ENCODE measurements at places on chromosomes 1 and 21. TPM values are rescaled to one million over a fixed set of nuclear protein-coding genes. Genes with fewer than 3 reads are reported as not detected.

Gene GPA33
- 0.64 TPM for polyA plus RNA-seq

Gene WNT9A
- polyA plus RNA-seq: 1.6 TPM

Gene PTPRC
- polyA plus RNA-seq: 4.3 TPM

Gene KLHL17
- 14.3 TPM for polyA plus RNA-seq

Gene RAD54L
- polyA plus RNA-seq: 15.3 TPM

Gene KCNE1
- 1.4 TPM for polyA plus RNA-seq

Gene PAQR6
- 7.1 TPM for polyA plus RNA-seq

Gene KLHDC8A
- polyA plus RNA-seq: 2.1 TPM

Gene GJB4
- 0.46 TPM for polyA plus RNA-seq

Gene EPRS1
- polyA plus RNA-seq: 107 TPM

Gene TDRD10
- polyA plus RNA-seq: 1.00 TPM

Gene URB2
- polyA plus RNA-seq: 8.0 TPM

Gene GNG4
- polyA plus RNA-seq: 3.1 TPM

Gene MPL
- polyA plus RNA-seq: 0.42 TPM

Gene S100A10
- 215 TPM for polyA plus RNA-seq

Gene PALMD
- polyA plus RNA-seq: 2.3 TPM

Gene DNAH14
- 21.5 TPM for polyA plus RNA-seq

Gene CNIH3
- 8.2 TPM for polyA plus RNA-seq

DNA sequence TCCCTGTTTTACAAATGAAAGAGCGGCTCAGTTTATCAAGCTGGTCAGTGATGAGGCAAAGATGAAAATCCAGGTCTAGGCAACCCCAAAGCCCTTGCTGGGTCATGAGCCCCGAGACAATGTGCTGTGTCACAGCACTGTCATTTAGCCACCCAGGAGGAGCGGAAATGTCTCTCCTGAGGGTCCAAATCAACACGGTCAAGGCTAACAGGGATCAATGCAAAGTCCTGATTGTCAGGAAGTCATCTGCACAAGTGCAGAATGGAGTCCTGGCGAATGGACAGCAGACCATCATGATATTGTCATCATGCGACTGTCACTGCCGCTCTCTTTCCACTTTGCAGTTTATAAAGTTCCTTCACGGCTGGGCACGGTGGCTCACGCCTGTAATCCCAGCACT, 30.2 kb downstream of the NCMAP start:
- no peak for DNase-seq

DNA sequence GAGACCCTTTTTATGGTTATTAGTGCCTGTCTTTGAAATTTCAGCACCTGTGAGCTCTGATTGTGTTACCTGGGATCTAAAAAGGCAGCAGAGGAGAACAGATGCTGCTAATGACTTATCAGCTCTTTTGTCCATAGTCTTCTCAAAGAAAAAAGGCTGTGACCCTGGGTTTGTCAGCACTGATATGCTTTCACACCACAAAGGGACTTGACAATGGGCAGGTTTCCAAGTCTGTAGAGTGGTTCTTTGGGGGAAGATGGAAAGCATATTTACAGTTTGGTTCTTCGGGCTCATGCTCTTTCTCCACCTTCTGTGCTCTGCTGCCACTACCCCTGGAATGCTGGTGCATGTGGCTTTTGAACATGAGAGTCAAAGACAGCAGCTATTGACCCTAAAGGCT, 32.0 kb downstream of the DNAJC6 start:
- DNase-seq: no peak

DNA sequence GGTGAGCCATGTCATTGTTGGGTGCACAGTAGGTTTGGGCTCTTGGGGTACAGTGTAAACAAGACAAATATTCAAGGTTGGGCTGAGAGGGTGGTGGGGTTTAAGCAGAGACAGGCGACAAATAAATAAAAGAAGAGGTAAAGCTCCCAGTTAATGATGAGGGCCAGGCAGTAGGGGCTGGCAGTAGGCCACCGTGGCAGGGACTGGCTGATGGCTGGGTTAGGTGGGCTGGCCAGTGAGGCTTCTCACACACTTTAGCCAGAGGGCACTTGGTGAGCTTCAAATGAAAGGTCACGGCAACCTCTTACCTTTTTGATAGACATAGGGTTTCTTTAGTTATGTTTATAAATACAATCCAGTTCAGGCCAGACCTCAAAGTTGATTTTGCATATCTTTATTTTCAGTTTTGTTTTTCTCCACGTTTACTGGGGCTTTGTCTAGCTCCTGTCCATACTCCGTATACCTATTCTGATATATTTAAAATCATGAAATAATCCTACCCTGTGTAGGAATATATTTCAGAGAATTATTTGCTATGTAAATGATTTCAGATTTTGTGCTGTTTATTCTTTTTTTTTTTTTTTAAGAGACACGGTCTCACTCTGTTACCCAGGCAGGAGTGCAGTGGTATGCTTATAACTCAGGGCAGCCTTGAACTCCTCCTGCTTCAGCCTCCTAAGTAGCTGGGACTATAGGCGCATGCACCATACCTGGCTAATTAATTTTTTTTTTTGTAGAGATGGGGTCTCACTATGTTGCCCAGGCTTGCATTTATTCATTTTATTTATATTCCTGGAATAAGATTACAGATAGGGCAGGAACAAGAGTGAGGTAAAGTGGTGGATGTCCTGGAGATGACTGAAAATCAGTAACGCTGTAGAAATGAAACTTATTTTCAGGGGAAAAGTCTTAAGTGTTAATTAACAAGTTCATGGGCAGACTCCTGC, 122.7 kb downstream of the RYR2 start:
- DNase-seq: no peak

DNA sequence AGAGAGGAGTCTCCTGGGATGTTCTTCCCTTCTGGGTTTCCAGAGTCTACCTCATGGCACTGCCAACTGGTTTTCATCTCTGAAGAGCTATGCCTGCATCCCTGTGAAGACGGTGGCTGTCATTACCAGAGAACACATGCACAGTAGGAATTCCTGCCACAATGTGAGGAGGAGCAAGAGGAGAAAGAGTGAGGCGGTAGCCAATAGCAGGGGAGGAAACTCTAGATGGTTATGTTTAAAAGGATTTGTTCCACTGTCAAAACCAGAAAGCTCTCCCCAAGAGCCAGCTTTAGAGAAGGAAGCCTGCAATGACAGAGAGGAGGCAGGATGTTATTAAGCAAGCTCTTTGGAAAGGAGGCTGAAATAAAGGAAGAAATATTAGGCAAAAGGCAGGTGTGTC, 12.3 kb downstream of the LMX1A start:
- DNase-seq: no peak

GRCh38 chr1:166338105-166338504, 171.3 kb upstream of the FAM78B start:
- no peak for DNase-seq

DNA sequence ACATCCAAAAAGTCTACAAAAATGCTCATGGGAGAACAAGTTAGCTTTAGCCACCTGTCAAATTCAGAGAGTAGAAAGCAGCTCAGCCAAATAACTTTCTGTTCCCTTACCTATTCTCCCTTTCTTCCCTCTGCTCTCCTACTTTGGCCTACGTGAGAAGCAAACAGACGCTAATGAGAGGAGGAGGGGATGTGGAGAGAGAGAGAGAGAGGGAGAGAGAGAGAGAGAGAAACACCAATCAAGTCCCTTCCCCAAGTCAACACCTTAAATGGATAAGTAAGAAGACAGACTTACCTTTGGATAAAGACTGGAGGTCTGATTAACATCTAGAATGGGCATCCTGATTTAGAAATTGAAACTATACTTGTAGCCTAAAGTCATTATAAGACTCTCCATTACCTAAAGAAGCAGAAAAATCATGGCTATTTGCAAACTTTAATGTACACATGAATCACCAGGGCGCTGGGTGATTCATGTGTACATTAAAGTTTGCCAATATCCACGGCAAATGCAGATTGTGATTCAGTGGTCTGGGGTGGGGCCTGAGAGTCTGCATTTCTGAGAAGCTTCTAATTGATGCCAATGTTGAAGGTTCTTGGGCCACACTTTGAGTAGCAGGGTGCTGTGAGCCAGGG, 13.1 kb upstream of the DUSP12 start:
- DNase-seq: no peak

- DNase-seq: no peak
These were observed 106.7 kb downstream of the SETD4 start for GRCh38 chr21:35953597-35953996.

- no peak for DNase-seq
These were observed 166.5 kb downstream of the LMO4 start for GRCh38 chr1:87495147-87495546.

DNA sequence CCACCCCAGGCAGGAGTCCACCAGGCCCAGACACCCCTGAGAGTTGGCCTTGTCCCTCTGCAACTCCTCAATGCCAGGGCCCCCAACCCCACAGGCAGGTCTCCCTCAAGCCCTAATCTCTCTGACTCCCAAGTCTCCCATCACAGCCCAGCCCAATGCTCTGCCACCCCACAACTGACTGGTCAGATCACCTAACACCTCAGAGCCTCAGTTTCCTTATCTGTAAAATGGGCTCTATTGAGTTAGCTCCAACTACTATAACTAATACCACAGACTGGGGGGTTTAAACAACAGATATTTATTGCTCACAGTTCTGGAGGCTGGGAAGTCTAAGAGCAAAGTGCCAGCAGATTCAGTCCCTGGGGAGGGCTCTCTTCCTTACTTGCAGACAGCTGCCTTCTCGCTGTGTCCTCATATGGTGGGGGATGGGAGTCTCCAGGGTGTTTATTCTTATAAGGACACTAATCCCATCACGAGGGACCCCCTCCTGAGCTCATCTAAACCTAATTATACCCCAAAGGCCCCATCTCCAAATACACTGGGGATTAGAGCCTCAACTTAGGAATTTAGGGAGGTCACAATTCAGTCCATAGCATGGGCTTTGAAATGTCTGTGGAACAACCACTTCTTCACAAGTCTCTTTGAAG, 34.9 kb upstream of the ZC3H12A start:
- DNase-seq: no peak

DNA sequence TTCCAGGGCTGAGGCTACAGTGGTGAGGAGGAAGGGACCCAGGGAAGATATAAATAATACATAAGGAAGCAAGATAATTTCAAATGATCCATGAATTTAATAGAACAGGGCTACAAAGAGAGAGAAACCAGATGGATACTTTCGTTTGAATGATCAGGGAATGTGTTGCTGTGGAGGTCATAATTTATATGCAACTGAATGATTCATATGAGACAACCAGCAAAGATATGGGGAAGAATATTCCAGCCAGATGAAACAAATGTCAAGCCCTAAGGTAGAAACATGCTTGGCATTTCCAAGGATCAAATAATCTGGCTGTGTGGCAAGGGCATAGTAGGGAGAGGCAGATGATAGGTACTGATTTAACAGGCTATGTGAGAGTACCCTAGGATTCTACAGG, 84.8 kb upstream of the ZC3H11B start:
- no peak for DNase-seq

GRCh38 chr1:209688746-209689234, 13.6 kb downstream of the G0S2 start:
- DNase-seq: no peak

- no peak for DNase-seq
These were observed 289.7 kb upstream of the NRIP1 start for GRCh38 chr21:15354516-15354915.

GRCh38 chr1:158053276-158053675, 59.8 kb downstream of the KIRREL1 start:
- no peak for DNase-seq

DNA sequence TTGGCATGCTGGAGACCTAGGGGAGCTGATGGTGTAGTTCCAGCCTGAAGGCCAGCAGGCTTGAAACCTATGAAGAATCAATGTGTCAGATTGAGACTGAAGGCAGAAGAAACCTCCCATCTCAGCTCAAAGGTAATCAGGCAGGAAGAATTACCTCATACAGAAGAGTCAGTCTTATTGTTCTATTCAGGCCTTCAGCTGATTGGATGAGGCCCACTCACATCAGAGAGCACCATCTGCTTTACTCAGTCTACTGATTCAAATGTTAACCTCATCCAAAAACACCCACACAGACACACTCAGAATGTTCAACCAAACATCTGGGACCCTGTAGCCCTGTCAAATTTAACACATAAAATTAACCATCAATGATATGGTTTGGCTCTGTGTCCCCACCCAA, 13.7 kb upstream of the CCN1 start:
- DNase-seq: no peak

DNA sequence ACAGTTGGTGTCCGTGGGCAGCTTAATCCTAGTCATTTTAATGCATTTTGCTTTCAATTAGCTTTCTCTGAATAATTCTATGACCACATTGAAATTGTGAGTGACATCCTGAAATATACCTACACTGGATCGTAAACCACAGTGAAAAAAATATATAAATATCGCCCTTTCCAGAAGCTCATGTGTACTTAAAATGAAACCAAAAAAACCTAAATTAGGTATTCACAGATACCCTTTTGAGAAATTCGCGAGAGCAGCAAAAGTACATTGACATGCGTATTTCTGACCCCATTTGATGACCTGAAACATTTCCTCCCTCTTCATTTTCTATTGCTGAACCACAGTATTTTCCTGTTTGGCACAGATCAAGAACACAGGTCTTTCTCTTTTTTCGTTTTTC, 253.8 kb downstream of the LTN1 start:
- DNase-seq: no peak

GRCh38 chr1:225760531-225760930, 17.1 kb upstream of the SRP9 start:
- DNase-seq: no peak

DNA sequence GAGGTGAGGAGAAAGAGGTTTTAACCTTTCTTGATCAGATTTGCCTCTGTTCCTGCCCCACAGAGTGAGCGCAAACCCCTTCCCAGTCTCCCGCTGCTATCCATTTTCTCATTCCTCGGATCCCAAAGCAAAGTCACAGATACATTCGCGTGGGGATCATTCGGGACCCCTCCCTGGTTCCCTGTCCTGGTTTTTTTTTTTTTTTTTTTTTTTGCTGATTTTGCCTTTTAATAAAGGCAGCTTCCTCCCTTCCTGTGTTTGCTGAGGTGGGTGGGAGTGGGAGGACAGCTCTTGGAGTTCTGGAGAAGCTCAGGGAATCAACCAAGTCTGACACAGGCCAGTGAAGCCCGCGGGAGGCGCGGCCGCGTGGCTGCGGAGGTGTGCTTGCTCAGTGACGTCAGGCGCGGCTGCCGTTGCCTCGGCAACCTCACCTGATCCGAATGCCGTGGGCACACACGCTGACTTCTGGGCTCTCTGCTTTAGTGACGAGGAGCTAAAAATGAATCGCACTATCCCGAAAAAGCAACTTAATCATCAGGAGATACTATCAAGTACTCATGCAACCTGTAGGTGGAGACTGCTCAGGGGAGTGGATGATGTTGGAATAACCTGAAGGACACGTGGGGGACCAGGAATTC, 106.4 kb downstream of the TBX19 start:
- DNase-seq: peak; percentile 66

GRCh38 chr1:97986041-97987005, 65.5 kb upstream of the DPYD start:
- no peak for DNase-seq

DNA sequence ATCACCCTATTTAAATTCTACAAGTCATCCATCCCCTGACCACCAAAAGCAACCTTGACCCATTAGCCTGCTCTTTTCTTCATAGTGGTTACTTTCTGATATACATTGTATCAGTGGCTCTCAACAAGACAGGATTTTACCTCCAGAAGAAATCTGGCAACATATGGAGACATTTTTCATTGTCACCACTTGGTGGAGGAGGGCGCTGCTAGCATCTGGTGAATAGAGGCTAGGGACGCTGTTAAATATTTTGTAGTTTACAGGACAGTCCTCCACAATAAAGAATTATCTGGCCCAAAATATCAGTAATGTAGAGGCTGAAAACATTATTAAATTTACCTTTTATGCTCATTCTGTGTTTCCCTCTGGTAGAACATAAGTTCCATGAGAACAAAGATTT, 6.1 kb downstream of the HSPA13 start:
- no peak for DNase-seq
